G401 (cell line): ENCODE measurements at places on chromosomes 3 and 15. TPM values are rescaled to one million over a fixed set of nuclear protein-coding genes. Genes with fewer than 3 reads are reported as not detected.

SAMD7 gene
- total RNA-seq: not detected in 2 replicates

- no peak for DNase-seq
Observed at GRCh38 chr15:70521576-70522322, 241.6 kb downstream of the UACA start.

NMB gene
- 4.5 and 5.6 TPM in 2 replicates for total RNA-seq

GRCh38 chr3:170225166-170225565, 2.9 kb downstream of the PRKCI start:
- DNase-seq: no peak
